ENCODE measurements at places on chromosomes 7 and 10. TPM values are rescaled to one million over a fixed set of nuclear protein-coding genes. Genes with fewer than 3 reads are reported as not detected.
A peak's percentile ranks its signal among the peaks of the same experiment; 100 is the strongest.

CNNM1 gene
- total RNA-seq, result 2.0 TPM

DNA sequence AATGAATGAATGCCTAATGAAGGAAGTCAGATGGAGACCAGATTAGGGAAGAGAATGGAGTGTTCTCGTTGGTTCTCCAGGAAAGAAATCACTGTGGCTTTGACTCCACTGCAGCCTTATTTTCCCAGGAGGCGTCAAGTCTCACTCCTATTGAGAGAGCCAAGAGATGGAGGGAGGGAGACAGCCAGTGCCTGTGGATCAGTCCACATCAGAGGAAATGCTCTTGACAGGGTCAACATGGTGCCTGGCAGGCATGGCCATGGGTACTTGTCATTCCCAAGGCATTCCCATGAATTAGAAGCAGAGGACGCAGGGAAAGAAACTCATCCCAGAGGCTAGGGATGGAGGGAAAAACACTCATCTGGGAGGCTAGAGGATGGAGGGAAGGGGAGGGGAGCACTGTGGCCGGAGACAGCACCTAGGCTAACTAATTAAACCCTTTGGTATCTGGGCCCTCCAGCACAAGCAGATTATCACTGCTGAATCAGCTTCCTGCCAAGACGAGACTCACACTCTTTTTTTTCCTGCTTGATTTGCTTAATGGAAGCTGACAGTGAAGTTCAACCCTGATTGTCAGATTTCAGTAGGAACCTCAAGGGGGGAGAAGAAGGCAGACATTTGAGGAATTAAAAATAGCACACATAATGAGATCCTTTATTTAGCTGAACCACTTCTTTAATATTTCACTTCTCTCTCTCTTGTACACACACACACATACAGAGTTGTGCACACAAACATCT is 1233.2 kb upstream of the AUTS2 start:
- no peaks in the 10 kb centered on the region for H3K36me3 ChIP-seq
- no peaks in the 10 kb centered on the region for H3K27me3 ChIP-seq
- no peak overlapping the region for H3K4me3 ChIP-seq
- no peaks in the 10 kb centered on the region for H3K4me1 ChIP-seq
- DNase-seq, result peak; percentile 3
- no peak overlapping the region for H3K27ac ChIP-seq

DNA sequence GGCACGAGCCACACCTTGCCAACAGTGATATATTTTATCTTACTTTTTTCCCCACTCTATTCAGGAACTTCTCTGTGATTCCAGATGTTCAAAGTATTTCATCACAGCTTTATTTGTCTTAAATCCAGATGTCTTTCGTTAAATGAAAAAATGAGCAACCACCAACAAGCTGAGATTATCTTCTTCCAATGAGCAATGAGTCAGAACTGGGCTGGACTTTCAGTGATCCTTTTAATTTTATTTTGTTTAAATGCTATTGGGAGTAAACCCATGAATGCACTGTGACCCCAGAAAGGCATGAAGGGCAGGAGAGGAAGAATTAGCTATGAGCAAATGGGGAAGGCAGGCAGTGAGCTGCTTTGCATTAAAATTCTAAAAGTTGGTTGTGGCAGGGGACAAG is 77.6 kb upstream of the IMMP2L start:
- DNase-seq, result no peak
- no peak overlapping the region for H3K27ac ChIP-seq
- H3K27me3 ChIP-seq, result no peaks in the 10 kb centered on the region

DNA sequence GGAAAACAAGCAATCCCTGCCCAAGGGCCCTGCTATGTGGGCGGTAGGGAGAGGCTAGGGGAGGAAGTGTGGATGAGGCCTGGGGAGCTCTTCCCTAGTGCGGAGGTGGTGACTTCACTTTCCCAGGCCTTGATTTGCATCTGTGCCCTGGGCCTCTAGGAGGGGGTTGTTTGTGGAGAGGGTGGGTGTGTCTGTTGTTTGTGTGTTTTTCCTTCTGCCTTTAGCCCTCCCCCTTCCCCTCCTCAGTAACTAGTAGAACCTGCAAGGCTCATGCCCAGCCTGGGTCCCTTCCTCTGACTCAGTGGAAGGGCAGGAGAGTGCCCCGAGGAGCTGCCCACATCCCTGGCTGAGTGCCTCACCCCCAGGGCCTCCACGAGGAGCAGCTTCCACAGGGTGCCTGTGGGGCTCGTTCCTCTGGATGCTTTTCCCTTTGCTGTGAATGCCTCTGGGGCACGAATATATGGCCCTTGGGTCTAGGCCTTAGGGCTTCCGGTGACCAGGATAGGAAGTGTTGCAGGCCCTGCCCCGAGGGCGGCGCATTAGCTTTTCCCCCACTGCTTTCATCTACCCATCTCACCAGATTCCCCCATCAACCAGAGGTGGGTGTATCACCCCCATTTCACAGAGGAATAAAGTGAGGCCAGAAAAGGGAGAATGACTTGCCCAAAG is 89.4 kb upstream of the DUSP5 start:
- H3K4me1 ChIP-seq, result peaks cover 31% of the 10 kb centered on the region
- DNase-seq, result no peak
- H3K4me3 ChIP-seq, result no peak overlapping the region

- H3K27ac ChIP-seq, result no peak overlapping the region
- no peaks in the 10 kb centered on the region for H3K36me3 ChIP-seq
Measured at GRCh38 chr7:43530553-43531410, 52.1 kb upstream of the STK17A start.

DNA sequence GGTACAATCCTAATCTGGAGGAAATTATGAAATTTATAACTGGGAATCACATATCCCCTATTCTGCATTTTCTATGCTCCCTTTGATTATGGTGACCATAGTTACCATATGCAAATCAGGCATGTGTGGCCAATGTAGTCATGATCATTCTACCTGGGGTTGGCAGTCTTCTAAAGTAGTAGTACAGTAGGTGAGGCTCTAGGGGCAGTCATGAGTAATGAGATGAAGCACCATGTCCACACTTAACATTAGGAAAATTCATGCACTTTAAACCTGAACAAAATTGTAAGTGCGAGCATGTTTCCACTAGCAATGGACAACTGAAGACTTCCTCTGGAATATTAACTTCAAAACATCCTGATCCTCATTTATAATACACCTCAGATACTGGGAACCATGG is 545.9 kb downstream of the SUGCT start:
- no peak overlapping the region for H3K4me3 ChIP-seq
- no peaks in the 10 kb centered on the region for H3K4me1 ChIP-seq
- no peak for DNase-seq
- no peaks in the 10 kb centered on the region for H3K27me3 ChIP-seq

DNA sequence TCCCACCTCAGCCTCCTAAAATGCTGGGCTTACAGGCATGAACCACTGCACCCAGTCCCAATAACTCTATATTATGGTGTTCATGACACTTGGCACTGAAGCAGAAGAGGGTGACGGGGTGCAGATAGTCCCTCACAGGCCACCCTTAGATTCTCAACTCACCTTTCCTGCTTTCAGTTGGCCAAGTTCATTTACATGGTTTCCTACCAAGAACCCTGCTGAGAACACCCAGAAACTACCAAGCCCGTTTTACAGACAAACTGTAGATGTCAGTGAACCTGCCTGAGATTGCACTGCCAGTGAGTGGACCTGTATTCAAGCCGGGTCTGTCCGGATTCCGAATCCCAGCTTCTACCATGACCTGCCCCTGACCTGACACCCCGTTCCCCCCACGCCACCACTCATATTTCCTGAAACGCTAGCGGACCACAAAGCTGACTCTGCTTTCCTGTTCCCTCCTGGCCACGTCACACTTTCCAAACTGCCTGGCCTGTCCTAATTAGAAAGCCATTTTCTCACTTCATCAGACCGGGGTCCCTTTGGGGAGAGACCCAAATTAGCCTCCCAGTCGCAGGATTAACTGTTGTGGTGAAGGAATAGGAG is 17.3 kb downstream of the GRID2IP start:
- H3K27me3 ChIP-seq, result peaks cover 44% of the 10 kb centered on the region
- no peaks in the 10 kb centered on the region for H3K36me3 ChIP-seq
- H3K4me1 ChIP-seq, result no peaks in the 10 kb centered on the region
- H3K27ac ChIP-seq, result no peak overlapping the region

DNA sequence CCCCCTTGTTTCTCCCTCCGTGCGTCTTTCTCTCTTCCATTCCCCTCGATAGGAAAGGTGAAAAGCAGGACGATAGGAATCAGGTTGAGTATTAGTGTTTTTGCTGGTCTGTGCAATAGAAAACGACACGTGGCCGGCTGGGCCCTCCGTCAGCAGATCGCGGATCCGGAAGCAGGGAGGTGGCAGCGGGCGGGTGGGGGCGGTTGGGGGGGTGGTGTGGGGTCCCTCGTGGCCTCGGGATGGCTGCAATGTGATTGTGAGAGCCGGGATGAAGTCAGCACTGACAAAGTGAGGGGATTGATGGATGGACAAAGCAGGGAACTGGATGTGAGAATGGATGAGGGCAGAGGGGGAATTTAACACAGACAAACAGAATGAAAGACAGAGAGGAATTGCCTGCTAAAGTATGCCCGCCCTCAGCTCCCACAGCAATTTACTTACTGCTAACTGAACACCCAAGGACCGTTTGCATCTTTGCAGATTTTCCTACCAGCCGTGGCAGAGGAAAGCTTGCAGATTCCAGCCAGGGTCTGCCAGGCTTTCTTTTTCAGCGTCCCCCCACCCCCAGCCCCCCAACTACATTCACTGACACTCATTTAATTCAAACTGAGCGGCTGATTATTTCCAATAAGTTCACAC is 280.9 kb downstream of the LRMDA start:
- DNase-seq, result no peak
- H3K27me3 ChIP-seq, result peaks cover 13% of the 10 kb centered on the region
- H3K36me3 ChIP-seq, result no peaks in the 10 kb centered on the region
- no peaks in the 10 kb centered on the region for H3K4me1 ChIP-seq
- H3K4me3 ChIP-seq, result no peak overlapping the region
- no peak overlapping the region for H3K27ac ChIP-seq

DNA sequence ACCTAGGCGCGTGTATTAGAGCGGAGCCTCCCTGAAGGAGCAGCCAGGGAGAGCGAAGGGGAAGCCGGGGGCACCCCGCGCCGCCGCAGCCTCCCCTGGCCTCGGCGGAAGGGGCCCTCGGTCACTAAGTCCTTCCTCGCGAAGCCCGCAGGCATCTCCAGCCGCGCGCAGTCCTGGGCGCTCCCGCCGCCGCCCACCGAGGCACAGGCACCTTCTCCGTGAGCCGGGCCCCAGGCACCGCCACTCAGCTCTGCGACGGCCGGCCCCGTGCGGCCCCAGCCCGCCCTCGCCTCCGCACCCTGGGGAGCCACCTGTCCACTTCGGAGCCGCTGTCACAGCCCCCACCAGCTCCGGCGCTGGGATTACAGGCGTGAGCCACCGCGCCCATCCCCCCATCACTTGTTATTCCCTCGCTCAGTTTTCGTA is 80.8 kb downstream of the ZNF467 start:
- no peak for DNase-seq
- no peaks in the 10 kb centered on the region for H3K36me3 ChIP-seq
- no peaks in the 10 kb centered on the region for H3K4me1 ChIP-seq
- H3K4me3 ChIP-seq, result peak overlapping the region; percentile 10

GRCh38 chr10:52491246-52491995 is 177.3 kb downstream of the DKK1 start:
- no peak overlapping the region for H3K4me3 ChIP-seq
- H3K36me3 ChIP-seq, result no peaks in the 10 kb centered on the region
- H3K4me1 ChIP-seq, result peaks cover 25% of the 10 kb centered on the region
- no peaks in the 10 kb centered on the region for H3K27me3 ChIP-seq
- peak overlapping the region; percentile 58 for H3K27ac ChIP-seq

GRCh38 chr10:44908936-44909630 is 2.1 kb upstream of the TMEM72 start:
- H3K4me3 ChIP-seq, result no peak overlapping the region
- H3K27ac ChIP-seq, result no peak overlapping the region
- H3K4me1 ChIP-seq, result no peaks in the 10 kb centered on the region

DNA sequence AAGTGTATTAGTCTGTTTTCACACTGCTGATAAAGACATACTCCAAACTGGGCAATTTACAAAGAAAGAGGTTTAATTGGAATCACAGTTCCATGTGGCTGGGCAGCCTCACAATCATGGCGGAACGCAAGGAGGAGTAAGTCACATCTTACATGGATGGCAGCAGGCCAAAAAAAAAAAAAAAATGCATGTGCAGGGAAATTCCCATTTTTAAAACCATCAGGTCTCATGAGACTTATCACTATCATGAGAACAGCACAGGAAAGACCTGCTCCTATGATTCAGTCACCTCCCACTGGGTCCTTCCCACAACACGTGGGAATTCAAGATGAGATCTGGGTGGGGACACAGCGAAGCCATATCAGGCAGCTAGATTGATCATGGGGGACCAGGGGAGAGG is 136.8 kb downstream of the EXOC4 start:
- H3K27ac ChIP-seq, result no peak overlapping the region
- no peaks in the 10 kb centered on the region for H3K4me1 ChIP-seq
- no peak overlapping the region for H3K4me3 ChIP-seq
- H3K27me3 ChIP-seq, result no peaks in the 10 kb centered on the region

DNA sequence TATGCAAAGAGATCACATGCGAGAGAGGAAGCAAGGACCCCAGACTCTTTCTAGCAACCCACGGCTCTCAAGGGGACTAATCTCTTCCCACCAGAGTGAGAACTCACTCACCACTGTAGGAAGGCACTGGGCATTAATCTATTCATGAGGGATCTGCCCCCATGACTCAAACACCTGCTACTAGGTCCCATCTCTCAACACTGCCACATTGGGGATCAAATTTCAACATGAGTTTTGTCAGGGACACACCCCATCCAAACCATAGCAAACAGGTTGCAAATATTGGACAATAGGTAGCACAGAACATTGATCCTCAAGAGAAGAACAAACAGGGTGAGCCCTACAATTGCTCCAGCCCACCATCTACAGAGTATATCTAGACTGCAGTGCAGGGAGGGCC is 740.6 kb downstream of the LRMDA start:
- H3K4me3 ChIP-seq, result no peak overlapping the region
- H3K4me1 ChIP-seq, result no peaks in the 10 kb centered on the region
- H3K27ac ChIP-seq, result no peak overlapping the region
- no peaks in the 10 kb centered on the region for H3K36me3 ChIP-seq

- H3K36me3 ChIP-seq, result no peaks in the 10 kb centered on the region
- no peak for DNase-seq
- no peak overlapping the region for H3K27ac ChIP-seq
- no peaks in the 10 kb centered on the region for H3K4me1 ChIP-seq
- H3K4me3 ChIP-seq, result no peak overlapping the region
- no peaks in the 10 kb centered on the region for H3K27me3 ChIP-seq
Measured at GRCh38 chr10:125911145-125911544, 14.8 kb downstream of the FANK1 start.

DNA sequence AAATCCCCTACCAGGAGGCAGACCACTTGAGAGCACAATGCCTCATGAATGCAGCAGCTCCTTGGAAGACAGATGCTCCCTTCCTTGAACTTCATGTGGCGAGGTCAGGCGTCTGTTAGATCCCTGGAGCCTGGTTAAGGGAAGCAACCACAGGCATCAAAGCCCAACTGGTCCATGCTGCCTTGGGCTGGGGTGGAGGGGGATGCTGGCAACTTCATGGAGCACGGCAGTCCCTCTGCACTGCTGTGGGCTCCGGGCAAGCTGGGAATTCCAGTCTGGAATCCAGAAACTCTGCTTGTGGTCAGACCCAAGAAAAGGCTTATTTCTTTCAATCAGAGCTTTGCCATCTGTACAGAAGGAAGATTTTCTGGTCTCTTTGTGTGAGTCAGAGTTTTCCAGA is 130.4 kb downstream of the PFKFB3 start:
- no peak overlapping the region for H3K27ac ChIP-seq
- no peak for DNase-seq
- no peak overlapping the region for H3K4me3 ChIP-seq
- H3K27me3 ChIP-seq, result no peaks in the 10 kb centered on the region
- peaks cover 5% of the 10 kb centered on the region for H3K4me1 ChIP-seq

DRGX gene
- not detected for total RNA-seq

GRCh38 chr7:36652431-36652830 is 71.9 kb downstream of the AOAH start:
- no peak for DNase-seq
- no peak overlapping the region for H3K27ac ChIP-seq
- no peaks in the 10 kb centered on the region for H3K27me3 ChIP-seq
- no peaks in the 10 kb centered on the region for H3K36me3 ChIP-seq

IFIT1B gene
- not detected for total RNA-seq

AOAH gene
- not detected for total RNA-seq

HPSE2 gene
- total RNA-seq, result not detected
